ENCODE measurements at places on chromosomes 7 and 10. TPM values are rescaled to one million over a fixed set of nuclear protein-coding genes. Genes with fewer than 3 reads are reported as not detected.

The PHYHIPL gene
- polyA plus RNA-seq: 0.11 TPM

The CLDN3 gene
- polyA plus RNA-seq: 0.22 TPM

The FRMD4A gene
- 16.6 TPM for polyA plus RNA-seq

The PHF14 gene
- 23.1 TPM for polyA plus RNA-seq

The RBP4 gene
- polyA plus RNA-seq: 307 TPM

The HDAC9 gene
- polyA plus RNA-seq: 6.2 TPM

The GIMAP1 gene
- polyA plus RNA-seq: 6.9 TPM

The TRIM50 gene
- 4.1 TPM for polyA plus RNA-seq

The GDF2 gene
- not detected for polyA plus RNA-seq

The TFPI2 gene
- polyA plus RNA-seq: 13.5 TPM

The KCNH2 gene
- polyA plus RNA-seq: 0.19 TPM

The ELAPOR2 gene
- polyA plus RNA-seq: 4.0 TPM

The CALY gene
- polyA plus RNA-seq: not detected

The GATA3 gene
- polyA plus RNA-seq: 1.6 TPM

The NKX2-3 gene
- 2.3 TPM for polyA plus RNA-seq

The ARID5B gene
- 36.6 TPM for polyA plus RNA-seq

The TEX36 gene
- not detected for polyA plus RNA-seq

The HOGA1 gene
- 1.2 TPM for polyA plus RNA-seq

The MSS51 gene
- 0.38 TPM for polyA plus RNA-seq

The EBLN1 gene
- polyA plus RNA-seq: not detected
